ENCODE measurements at places on chromosomes 4 and X.

GRCh38 chr4:19262467-19262866 lies 989.2 kb upstream of the SLIT2 start:
- no peak for DNase-seq

DNA sequence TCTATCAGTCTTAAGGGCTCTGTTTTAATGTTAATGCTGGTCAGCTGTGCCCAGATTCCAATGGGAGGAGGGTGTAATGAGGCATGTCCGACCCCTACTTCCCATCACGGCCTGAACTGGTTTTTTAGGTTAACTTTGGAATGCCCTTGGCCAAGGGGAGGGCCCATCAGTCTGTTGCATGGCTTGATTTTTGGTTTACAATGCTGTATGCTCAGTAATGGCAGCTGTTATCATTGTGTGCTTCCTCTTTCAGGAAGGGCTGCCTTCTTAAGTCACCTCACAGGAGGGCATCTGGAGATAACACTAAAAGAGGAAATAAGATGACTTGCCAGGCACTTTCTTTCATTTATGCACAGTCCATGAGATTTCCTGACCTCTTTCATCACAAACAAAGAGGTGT lies 36.3 kb downstream of the ATXN3L start:
- no peak for DNase-seq

- DNase-seq, result no peak
Measured at GRCh38 chr4:35939751-35940150, 304.6 kb downstream of the ARAP2 start.

DNA sequence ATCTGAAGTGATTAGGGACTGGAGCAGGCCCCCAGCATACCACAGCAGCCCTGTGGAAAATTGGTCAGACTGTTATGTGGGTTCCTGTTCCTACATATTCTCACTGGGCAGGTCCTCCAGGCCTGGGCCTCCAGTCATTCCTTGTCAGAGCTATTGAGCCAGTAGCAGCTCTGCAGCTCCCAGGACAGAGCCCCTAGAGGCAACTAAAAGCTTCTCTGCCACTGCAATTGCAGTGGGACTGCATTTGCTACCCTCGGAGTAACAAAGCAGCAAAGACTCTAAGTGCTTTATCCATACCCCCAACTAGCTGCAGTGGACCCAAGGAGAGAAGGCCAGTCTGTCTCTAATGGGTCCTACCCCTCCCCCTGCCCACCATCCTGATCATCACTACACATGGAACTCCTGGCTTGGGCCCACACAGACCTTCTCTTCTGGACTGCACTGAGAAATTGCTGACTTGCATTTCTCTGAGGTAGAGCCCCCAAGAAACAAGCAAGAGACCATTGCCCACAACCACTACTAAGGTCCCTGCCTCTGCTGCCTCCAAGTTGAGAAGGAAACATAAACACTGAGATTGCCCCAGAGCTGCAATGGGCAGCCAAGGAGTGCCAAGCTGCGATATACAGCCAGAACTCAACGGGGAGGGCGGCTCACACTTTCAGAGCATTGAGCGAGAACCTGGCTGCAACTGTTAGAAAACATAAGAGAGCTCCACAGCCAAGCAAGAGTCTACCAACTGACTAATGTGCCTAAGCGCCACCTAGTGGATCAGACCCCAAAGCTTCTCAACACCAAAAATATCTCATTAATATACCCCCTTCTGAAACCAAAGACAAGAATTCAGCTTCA lies 738.7 kb upstream of the NDST4 start:
- DNase-seq, result peak; percentile 21

GRCh38 chr4:159220353-159220752 lies 117.5 kb downstream of the RAPGEF2 start:
- DNase-seq, result no peak

DNA sequence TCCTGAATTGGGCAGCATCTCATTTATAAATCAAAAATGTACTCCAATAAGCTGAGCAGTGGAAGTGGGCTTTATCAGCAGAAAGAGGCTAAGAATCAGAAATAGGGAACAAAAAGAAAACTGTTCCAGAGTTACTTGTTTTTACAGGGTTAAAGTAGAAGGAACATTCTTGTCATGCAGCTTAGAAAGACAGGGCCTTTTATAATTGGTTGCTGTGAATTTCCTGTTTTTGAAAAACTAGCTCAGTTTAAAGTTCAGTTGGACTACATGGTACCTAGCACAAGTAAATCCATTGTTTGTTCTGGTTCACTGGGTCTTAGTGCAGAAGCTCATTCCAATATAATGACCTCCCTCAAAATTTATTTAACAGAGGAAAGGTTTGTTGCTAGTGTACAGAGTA lies 200.8 kb downstream of the GRIA2 start:
- no peak for DNase-seq

DNA sequence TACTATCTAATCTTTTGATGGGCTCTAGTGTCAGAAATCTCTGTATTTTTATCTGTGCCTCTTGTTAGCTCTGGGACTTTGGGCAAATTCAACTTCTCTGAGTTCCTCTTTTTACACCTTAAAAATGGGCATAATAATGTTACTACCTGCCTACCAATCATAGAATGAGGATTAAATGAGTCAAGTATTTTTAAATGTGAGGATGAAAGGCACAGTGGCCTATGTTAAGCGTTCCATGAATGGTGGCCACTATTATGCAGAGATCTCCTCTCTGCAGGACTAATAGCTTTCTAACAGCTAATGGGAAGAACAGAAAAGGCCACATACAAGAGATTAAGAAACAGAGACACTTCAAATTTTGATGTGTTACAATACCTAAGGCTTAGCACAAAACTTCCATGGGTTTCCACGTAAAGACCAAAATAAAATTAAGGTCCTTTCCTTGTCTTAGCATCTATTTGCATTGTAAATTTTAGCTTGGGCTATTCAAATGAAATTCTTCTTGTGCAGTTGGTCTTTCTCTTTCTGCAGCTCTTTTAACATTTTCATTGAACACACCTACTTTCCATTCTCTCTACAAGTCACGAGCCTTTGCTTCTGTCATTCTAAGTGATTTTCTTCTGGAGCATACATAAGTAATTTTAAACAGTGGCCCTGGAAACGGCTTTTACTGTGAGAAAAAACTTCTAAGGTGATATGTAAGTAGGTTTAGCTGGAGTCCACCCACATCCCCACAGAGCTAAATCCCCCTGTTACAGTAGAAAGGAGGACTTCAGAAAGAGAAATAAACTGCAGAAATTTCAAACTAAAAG lies 117.9 kb upstream of the MED14 start:
- DNase-seq, result no peak

GRCh38 chr4:20444599-20445337 lies 193.1 kb downstream of the SLIT2 start:
- DNase-seq, result no peak

DNA sequence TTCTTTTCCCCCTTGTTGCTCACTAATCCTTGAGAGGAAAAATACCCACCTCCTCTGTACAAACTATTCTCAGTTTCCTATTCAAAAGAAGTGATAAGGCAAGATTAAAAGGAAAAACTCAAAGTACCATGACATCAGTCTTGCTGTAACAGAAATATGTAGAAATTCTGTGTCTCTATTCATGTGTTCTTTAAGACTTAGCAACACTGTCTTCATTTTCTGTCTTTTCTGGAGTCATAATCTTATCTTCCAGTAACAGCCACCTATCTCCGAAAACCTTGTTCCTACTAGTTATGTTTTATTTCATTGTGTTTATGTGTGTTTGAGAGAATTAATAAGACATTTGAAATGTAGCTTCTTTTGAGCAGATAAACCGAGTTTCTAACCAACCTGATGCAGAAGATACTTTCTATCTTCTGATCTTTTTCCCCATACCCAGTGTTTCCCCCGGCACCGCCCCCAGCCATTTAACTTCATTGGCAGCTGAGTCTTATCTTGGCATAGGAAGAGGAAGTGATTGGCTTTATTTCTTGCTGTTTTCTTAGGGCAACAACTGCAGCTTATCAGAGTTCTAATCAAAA lies 8.0 kb downstream of the FAM241A start:
- DNase-seq, result no peak

- DNase-seq, result no peak
Measured at GRCh38 chr4:137774501-137774900, 242.2 kb upstream of the PCDH18 start.

DNA sequence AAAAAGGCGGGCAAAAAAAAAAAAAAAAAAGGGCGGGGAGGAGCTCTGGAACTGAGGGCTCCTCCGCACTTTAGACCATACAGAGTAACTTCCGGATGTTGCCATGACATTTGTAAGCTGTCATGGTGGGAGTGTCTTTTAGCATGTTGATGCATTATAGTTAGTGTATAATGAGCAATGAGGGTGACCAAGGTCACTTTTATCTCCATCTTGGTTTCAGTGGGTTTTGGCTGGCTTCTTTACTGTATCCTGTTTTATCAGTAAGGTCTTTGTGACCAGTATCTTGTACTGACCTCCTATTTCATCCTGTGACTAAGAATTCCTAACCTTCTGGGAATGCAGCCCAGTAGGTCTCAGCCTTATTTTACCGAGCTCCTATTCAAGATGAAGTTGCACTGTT lies 193.4 kb downstream of the UGT8 start:
- DNase-seq, result no peak

DNA sequence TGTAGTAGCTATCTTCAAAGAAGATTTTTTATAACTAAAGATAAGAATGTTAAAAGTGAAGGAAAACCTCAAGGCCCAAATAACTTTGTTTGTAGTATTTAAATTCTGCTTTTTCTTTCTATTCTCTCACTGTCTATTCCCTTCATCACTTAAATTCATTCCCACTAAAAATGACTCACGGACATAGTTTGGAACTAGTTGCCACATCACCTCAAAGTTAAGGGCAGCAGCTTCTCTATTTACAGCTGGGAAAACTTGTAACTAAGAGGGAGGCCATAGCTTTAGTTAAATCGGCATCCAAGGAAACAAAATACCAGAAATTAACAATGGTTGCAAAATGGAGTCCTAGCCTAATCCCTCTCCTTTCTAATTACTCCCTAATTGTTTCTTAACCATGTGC lies 325.4 kb upstream of the MAGEB2 start:
- DNase-seq, result no peak

All from putamen (tissue), 1 donor.